ENCODE measurements at places on chromosomes 7 and 10.

DNA sequence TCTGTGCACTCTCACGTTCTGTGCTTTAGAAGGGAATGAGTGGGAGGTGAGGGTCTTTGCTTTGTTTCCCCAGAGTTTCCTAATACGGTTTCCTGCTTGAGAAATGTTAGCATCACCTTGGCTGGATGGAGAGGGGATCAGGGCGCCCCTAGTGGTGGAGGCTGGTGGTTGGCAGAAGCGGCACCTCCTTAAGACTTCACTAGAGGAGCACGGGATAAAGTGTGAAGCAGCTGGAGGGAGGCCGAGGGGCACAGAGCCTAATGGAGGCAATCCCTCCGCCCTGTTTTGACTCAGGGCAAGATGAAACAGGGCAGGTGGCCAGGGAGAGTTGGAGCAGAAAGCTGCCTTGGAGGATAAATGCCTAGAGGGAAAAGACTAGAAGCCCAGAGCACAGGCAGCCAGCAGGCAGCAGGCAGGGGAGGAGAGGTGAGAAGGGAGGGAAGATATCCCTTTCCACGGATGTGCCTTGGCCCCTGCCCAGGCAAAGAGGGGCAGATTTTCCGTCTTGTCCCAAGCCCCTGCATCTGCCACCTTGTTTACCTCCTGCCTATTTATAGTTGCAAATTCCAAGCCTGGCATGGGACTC, 56.0 kb upstream of the BTRC start:
- peak; percentile 90 for DNase-seq

DNA sequence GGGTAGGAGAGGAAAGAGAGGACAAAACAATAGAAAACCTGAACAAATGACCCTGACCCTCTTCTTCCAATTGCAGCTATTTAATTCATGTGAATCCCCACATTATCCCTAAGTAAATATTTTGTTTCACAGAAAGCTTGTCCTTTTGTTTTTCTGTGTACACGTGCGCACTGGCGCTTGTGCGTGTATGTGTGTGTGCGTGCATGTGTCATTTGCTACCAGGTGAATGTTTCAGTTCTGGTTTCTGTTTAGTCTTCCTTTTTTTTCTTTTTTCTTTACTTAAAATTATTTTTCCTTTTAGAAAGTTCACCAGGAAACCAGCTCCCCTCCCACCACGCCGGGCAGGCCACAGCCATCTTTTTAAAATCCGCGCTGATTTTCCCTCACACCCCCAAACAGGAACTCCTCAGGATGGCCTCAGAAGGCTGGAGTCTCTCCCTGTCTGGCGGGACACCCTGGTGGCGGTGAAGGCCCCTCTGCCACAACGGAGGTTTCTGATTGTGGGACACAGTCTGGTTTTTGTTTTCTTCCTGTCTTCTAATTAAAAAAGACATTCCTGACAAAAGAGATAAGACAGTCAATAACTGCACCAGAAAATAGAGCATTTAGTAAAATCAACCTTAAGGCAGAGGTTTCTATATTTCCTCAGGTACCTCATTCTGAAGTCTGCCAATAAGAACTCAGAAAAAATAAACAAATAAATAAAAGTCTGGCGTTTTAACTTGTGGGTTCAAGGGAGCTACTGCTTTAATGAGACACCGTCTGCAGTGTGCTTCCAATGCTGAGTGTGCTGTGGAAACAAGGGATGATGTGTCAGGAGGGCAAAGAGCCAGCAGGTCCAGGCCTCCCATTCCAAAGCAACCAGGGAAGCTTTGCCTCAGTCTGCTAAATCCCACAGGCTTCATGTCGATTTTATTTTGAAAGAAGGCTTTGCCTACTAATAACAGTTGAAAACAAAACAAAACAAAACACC, 17.4 kb downstream of the IRF5 start:
- DNase-seq: no peak

DNA sequence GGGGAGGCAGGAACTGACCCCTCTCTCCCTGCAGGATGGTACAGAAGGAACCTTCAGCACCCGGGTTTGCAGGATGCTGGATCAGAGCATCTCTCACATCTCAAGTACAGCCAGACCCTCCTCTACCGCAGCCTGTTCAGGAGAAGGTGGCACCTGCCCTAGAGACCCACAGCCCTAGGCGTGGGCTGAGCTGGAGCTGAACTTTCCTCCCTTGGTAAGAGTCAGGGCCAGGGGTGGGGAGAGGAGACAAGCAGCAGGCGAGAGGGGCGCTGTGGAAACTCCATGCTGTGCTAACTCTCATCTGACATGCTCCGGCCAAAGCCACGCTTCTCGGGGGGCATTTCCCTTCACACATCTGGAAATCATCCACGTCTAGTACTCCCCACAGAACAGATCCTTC, 154.4 kb downstream of the DIP2C start:
- no peak for DNase-seq

DNA sequence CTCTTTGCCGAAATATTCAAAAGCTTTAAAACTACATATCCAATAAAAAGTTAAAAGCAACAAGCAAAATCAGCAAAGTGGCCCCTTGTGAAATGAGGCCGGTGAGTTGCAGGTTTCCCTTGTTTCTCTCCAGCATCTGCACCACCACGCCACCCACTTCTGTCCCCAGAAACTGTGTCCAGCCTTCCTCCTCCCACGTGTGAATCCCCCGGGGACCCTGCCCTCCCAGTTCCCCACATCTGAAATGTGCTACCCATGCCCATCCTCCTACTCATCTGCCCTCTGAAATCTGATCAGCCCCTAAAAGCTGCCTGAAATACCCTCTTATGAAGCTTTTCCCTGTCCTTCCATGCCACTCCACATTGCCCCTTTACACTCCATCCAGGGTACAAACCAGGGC, 3.8 kb downstream of the ALOX5 start:
- DNase-seq: no peak

GRCh38 chr7:129188892-129189660, 643 bp downstream of the SMO start:
- DNase-seq: no peak

- DNase-seq: no peak
These were observed 99.7 kb downstream of the MAPK8 start for GRCh38 chr10:48406204-48406603.

- DNase-seq: no peak
These were observed 3.1 kb upstream of the NKX2-3 start for GRCh38 chr10:99529591-99530107.

- DNase-seq: peak; percentile 76
These were observed at the start of gene CALHM2 for GRCh38 chr10:103451831-103452505. Gene CALHM2 (minus strand): TSS chr10:103452370. CDS start chr10:103449941, 2,429 bp downstream.

DNA sequence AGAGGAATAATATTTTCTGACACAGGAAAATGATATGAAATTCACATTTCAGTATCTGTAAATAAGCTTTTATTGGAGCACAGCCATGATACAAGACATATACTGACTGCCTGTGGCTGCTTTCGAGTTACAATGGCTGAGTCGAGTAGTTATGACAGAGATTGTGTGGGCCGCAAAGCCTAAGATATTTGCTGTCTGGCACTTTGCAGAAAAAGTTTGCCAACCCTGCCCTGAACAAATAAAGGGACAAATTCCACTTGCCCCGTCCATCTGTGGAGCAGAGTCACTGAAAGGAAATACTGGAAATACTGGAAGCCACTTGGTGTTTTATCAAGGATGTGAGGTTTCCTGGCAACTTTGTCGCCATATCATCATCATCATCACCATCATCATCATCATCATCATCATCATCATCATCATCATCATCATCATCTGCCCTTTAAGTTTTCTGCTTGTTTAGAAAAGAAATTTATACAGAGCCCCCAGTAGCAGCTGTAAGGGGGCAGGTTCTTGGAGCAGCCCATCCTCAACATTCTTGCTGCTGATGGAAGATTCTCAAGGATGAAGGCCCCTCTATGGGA, 85.8 kb downstream of the TCF7L2 start:
- DNase-seq: no peak

- no peak for DNase-seq
These were observed 52.0 kb upstream of the GNA12 start for GRCh38 chr7:2896131-2896530.

DNA sequence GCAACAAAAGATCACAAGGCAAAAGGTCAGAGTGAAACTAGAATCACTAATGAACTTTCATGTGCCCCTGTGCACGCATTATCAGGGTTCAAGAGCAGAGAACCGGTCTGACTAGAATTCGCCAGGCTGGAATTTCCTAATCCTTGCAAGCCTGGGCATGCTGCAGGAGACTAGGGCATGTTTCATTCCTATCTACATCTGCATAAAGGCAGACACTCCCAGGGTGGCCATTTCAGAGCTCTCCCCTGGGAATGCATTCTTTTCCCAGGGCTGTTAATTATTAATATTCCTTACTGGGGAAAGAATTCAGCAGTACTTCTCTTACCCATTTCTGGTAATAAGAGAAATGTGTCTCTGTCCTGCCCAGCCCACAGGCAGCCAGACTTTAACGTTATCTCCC, 90.5 kb downstream of the CDC14C start:
- no peak for DNase-seq

DNA sequence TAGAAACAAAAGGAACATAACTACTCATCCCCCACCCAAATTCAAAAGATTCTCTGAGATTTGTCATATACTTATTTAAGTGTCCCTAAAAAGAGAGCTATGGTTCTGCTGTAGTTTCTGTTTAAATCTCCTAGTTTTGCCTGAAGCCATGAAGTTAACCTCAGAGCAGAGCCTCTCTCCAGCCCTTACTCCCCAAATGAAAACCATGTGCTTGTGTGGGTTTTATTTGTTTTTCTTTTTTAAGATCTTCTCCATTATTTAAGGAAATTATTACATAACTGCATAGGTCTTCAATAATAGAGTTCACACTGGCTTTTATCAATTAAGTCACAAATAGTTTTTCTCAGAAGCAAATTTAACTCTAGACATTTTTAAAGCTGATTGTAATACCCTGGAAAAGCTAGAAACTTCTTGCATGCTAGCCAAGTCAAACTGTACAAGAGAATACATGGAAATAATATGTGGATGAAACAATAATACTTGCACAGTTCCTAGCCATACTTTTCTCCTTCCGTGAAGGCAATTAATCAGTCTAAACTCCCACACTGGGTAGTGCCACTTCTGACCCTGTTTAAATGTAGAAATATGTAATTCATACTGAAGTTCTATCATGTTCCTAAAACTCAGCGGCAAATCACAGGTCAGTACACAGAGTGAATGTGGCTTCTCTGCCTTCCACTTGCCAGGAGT, 579.7 kb downstream of the SUGCT start:
- no peak for DNase-seq
